ENCODE measurements at places on chromosomes 3 and 15.

GRCh38 chr15:92112180-92112579, 258.7 kb downstream of the SLCO3A1 start:
- no peak for DNase-seq

DNA sequence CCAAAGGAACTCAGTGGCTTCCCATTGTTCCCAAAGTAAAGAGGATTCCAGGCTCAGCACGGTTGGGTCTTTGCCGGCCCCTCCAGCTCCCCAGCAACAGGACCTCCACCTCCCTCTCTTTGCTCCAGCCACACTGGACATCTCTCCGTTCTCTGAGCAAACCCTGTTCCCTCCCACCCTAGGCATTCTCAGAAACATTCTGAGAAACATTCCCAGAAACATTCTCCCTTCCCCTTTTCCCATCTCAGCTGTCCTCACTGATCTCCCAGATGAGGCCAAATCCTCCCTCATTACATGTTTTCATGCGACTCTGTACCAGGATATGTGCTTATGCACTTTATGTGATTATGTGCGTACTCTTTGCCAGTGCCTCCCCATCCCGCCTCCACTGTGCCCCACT, 14.1 kb downstream of the CCDC33 start:
- no peak for DNase-seq

DNA sequence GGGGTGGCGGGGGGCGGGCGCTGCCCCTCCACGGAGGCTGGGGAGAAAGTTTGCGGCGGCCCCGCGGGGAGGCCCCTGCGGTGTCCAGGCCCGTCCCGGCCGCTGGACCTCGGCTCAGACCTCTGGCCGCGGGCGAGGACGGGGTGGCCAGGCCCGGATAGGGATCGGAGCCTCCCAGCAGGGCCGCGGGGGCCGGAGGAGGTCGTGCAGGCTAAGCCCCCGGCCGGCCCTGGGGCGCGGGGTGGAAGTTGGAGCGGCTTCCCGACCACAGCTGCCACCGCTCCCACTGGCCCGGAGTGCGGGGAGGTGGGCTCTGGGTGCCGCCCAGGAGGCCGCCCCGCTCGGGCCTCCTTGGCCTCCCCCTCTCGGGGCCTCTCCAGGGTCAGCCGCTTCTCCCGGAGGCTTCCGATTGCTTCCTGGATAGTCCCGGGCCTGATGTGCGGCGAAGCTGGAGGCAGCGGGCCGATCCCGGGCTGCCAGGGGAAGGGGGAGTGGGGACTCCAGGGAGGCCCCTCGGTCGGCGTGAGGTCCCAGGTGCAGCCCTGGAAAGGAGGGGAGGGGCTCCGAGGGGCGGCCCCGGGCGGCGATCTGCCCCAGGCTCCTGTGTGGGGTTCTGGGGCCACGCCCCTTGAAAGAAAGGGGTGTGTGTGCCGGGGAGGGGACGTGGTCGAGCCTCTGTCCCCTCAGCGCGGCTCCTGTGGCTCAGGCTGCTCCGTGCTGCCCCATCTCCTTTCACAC, 907 bp downstream of the PLXNA1 start:
- no peak for DNase-seq

- no peak for DNase-seq
Measured at GRCh38 chr3:141051443-141052200, 475 bp downstream of the SPSB4 start.

GRCh38 chr3:169641167-169641566, 22.3 kb downstream of the MECOM start:
- no peak for DNase-seq

DNA sequence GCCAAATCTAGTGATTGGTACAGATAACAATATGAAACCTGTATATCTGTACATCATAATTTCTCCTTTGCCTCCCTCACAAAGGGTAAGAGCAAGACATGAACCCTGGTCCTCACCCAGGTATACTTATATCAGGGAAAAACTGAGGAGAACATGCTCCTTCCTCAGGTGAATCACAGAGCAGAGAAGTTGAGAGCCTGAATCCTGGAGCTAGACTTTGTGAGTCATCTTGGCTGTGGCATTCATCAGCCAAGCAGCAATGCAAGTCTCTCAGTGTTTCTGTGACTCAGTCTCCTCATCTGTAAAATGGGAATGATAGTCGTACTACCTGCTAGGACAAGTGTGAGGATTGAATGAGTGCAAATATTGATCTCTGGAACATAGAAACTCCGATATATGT, 165.7 kb upstream of the ADAMTS9 start:
- DNase-seq, result no peak

DNA sequence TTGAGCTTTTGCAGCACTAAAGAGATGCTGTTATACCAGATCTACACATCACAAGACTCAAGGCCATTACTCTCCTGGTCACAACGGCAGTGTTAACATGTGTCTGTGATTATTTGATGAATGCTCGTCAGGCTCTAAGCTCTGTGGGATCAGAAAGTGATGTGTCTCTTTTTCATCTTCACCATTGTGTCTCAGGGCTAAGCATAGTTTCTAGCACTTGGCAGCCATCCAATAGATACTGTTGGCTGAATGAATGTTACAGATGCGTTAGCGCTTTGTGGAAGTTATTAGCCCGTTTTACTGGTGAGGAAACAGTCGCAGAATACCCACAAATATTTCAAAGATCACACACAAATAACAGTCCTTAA, 1.2 kb upstream of the FAM81A start:
- no peak for DNase-seq

DNA sequence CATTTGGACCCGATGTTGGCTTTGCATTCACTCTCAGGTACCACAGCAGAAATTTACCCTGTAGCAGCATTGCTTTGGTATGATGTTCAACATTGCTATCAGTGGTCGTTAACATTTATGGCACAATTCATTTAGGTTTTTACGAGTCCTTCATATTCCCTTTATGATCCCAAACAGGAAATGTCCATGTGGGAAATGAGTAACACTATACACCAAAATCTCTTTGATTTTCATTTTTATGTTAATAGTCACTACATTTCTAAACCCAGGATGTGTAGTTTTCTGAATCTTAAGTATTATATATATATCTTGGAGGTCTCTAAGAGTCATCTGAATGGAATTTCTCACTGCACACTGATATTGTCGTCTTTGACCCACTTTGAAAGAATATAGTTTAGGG, 78.5 kb upstream of the RBMS3 start:
- DNase-seq, result no peak

DNA sequence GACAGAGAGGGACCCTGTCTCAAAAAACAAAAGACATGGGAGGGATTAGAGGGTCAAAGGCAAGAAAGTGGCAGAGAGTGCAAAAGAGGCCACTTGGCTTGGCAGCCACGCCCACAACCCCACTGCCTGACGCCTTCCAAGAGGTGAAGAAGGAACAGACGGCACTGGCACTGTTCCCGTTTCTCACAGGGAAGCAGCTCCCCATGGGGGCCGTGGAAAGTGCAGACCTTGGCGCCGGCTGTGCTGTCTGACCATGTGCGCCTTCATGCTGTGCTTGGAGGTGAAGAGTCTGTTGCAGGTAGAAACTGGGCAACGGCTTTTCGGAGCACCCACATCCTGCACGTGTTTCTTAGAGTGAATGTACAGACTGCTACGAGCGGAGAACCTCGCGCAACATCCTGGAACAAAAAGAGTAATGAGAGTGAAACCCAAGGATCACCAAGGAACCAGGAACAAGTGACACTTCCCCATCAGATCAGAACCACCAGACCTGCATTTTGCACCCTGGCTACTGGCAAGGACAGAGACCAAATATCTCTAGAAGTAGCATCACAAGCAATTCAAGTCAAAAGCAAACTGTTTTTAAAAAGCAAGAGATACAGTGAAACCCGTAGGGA, 9.7 kb downstream of the ZXDC start:
- DNase-seq, result peak; percentile 74

GRCh38 chr3:24410860-24411259, 83.8 kb downstream of the THRB start:
- DNase-seq, result no peak

DNA sequence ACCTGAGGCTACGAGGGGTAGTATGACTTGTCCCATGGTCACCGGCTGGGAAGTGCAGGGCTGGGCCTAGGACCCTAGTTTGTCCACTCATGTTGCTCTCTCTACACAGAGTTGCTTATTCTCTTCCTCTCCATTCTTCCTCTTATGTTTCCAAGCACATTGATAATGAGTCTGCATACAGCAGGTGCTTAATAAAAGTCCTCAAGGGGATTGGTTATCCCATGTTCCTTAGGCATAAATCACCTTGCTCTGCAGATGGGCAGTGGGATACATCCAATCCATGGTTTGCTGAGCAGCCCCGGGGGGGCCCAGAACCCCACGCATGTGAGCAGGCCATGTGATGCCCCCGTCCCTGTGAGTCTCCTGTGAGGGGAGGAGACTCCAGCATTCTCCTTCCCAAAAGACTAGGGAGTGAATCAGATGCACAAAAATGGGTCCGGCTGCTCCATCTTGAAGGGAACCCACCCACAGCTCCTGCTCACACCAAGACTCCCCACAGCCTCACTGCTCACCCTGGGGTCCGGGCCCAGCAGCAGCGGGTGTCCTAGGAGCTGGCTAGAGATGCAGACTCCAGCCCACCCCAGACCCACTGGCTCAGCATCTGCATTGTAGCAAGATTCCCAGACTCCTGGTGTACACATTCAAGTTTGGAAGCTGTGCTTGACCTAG, 139.9 kb downstream of the NUP210 start:
- DNase-seq, result no peak

- DNase-seq, result peak; percentile 43
Measured at GRCh38 chr15:72368899-72369298, 6.9 kb downstream of the HEXA start.

- DNase-seq, result no peak
Measured at GRCh38 chr3:9136746-9137465, 112.5 kb downstream of the SRGAP3 start.

GRCh38 chr15:91853511-91853947, at the start of gene SLCO3A1:
Gene SLCO3A1 (plus strand): TSS chr15:91853708.
- peak; percentile 69 for DNase-seq

DNA sequence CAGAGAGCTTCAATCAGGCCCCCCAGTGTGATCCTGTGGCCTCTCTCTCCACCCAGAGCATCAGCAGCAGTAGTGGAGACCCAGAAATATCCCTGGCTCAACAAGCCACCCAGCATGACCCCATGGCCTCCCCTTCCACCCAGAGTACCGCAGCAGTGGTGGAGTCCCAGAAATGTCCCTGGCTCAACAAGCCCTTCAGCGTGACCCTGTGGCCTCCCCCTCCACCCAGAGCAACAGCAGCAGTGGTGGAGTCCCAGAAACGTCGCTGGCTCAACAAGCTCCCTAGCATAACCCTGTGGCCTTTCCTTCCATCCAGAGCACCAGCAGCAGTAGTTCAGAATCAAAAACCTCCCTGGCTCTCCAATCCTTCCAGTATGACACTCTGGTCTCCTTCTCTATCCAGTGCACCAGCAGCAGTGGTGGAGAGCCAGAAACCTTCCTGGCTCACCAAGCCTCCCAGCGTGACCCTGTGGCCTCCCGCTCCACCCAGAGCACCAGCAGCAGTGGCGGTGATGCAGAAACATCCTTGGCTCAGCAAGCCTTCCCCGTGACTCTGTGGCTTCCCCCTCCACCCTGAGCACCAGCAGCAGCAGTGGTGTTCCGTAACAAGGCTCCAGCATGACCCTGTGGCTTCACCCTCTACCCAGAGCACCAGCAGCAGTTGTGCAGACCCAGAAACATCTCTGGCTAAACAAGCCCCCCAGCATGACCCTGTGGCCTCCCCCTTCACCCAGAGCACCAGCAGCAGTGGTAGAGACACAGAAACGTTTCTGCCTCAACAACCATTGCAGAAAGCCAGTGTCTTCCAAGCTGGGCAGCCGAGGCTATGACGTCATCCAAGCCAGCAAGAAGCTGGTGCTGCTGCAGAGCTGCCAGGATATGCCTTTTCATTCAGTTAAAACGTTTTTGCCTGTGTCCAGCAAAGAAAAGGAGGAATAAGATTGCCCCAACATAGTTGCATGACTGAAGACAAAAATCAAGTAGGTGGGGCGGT, 61.3 kb upstream of the TAMM41 start:
- DNase-seq, result no peak

DNA sequence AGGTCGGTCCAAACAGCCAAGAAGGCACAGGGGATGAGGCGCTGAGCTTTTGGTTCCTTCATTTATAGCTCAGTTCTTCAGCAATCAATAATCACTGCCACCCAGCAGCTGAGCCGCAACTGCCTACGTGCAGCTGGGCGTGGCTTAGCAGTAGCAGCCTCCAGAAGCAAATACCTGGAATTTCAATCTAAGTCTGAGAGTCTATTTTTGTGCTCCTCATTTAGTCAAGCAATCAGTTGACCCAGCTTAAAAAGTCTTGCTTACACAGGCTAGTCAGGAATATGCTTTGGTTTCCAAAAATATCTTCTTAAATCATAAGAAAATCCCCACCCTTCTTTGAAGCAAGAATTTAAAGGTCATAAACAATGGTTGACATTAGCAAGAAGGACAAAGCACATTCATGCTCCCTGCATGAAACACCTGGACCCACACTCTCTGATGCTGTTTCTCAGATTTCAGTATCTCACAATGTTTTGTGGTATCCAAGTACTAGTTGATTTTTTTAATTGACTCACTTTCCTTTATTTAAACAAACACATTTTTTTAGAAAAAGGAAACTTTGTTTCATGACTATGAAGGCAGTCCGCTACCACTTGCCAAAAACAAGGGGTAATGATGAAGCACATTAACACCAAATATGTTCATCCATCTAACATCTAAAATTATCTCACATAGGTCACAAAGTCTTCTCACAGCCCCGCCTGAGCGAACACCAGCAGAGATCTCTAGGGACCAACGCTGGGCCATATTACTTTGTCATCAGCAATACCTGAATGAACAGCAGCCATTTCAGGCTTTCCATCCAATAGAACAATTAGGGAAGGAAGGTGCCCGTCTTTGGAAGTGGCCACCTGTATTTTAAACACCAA, 106.1 kb downstream of the OXNAD1 start:
- no peak for DNase-seq

- DNase-seq, result peak; percentile 80
Measured at GRCh38 chr15:81023483-81024264, 23.0 kb downstream of the TLNRD1 start.

DNA sequence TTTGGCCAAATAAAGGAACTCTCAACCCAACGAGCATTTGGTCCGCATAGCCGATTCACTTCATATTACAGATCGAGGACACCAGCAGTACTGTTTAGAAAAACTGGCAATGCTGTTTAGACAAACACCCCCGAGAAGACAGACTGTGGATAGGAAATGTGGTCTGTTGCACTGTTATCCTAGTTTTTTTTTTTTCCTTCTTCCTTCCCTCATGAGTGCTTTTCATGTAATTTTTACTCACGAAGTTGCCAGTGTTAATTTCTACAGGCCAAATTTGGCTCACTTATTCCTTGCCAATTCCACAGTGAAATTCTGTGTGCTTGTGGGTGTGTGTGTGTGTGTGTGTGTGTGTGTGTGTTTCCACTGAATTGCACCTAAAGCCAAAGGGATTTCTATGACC, 165.7 kb downstream of the FOXP1 start:
- DNase-seq, result no peak

- no peak for DNase-seq
Measured at GRCh38 chr15:57358571-57358970, 17.7 kb upstream of the CGNL1 start.

DNA sequence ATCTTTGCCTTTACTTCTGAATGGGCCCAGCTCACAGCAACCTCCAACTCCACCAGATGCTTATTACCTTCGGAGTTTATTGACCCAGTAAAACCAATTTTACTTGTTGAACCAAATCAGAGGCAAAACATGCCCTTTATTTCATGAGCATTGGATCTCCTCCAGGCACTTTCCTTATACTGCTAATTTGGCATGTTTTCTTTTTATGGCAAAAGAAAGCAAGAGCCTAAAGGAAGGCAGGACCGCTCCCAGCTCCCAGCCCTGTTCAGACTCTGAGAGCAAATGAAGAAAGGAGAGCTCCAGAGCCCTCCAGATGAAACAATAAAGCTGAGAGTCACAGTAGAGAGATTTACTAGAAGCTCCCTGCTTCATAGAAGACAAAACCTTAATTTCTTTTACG, 81.5 kb upstream of the NR2E3 start:
- DNase-seq, result no peak

- no peak for DNase-seq
Measured at GRCh38 chr3:178665747-178666146, 129.5 kb downstream of the KCNMB2 start.

All from HL-60 (cell line).